Lower leg skin (tissue), 4 donors: ENCODE measurements at places on chromosomes 6 and 20.

DNA sequence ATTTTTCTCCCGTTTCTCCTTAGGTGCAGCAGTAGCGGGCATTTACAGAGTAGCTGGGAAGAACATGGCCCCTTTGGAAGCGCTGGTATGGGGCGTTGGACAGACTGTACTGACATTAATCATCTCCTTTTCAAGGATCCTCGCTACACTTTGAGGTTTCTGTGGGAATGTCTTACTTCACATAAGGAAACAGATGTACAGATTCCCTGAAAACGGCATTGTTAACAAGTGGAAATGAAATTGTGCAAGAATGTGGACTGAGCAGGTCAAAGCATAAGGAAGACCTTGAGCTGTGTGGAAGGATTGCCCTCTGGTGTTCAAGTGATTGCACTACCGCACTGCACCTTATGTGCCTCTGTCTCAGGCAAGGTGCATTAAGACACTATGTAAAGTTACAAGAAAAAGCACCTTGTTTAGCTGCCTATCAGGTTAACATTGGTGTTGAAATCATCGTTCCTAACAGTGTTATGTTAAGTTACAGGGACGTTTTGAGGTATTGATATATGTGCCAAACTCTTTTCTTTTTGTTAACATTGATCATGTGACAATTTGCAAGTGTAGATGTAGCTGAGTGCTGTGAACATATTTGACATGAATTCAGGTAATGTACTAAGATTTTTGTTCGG is 38.0 kb downstream of the TMEM170B start:
- DNase-seq: no peak

GRCh38 chr6:82783587-82784236 is 281.9 kb downstream of the UBE3D start:
- DNase-seq: no peak

DNA sequence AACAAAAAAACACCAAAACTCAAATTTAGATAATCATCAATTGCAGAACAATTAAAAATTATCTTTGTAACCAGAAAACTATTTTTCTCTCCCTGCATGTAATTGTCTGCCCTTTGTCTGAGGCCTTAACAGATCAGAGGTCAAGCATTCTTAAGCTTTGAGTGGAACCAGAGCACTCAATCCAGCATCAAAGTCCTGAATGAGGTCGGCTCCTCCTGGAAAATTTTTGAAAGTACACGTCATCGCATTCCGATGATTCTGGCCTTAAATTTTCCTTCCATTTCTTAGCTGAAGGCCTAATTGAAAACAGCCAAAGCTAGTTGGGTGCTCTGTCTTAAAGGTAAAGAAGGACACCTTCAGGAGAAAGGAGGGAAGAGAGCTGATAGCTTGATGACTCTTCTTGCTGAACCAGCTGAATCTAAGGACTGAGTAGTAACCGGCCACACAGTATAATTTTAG is 510.2 kb upstream of the SULF2 start:
- no peak for DNase-seq

- DNase-seq: no peak
Observed at GRCh38 chr6:11963756-11964500, 48.2 kb upstream of the HIVEP1 start.

- no peak for DNase-seq
Observed at GRCh38 chr6:101730954-101731353, 337.4 kb downstream of the GRIK2 start.

DNA sequence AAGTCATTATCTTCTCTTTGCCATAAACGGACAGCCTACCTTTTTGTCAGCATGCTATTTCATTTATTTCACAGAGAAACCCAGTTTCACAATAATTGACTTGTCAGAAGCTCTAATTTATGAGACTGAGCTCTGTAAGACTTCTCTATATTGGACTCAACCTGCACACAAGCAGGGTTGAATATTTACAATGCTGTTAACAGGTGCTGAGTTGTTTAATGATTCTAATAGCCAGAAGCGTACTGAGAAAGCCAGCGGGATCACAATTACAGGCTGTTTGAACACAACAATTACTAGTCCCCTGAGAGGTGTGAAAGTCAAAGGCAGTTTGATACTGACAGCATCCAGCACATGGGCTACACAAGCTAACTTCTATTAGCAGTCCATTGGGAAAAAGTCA is 128.2 kb upstream of the SIM1 start:
- no peak for DNase-seq

GRCh38 chr6:134607411-134607810 is 289.5 kb upstream of the SGK1 start:
- no peak for DNase-seq

- DNase-seq: no peak
Observed at GRCh38 chr6:51640021-51640420, 447.4 kb downstream of the PKHD1 start.

DNA sequence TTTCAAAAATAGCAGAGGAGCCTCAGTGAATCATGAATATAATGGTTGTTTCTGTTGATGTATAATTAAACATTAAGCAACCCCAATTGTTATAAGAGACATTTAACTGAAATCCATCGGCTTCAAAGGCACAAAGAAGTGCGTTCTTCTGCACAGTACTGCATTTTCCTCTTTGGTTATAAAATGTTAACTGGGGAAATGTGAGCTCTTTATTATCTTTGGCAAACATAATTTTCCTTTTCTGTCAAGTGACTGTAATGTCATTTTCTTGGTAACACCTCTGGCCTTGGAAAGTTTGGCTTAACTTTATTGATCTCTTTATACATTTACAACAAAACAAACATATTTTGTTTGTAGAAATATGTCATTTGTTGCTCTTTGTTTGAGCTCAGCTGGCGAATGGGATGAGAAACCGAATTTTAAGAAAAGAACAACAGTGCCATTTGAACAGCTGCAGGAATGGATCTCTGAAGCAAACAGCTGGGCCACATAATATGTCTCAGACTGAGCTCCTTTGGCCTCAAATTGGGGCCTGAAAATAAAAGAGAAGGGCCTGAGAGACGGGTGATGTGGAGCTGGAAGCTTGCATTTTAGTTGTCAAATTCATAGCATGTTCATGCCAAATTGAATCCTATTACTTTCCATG is 427.0 kb upstream of the SPTLC3 start:
- DNase-seq: no peak

DNA sequence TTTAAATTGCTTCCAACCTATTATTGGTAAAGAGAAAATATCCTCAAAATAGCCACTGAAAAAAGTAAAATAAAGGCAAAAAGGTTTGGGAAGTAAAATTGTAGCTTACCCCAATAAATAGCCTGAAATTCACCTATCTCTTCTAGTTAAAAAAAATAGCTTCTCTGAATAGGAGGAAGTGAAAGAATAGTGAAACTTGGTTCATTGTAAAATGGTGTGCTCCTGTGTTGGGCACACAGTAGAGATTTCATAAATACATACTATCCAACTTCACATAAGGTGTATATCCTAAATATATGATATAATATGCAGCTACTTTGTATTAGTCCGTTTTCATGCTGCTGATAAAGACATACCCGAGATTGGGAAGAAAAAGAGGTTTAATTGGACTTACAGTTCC is 45.3 kb downstream of the CDK19 start:
- DNase-seq: no peak

GRCh38 chr6:1593958-1594314 is 15.8 kb upstream of the FOXC1 start:
- DNase-seq: peak; percentile 73

DNA sequence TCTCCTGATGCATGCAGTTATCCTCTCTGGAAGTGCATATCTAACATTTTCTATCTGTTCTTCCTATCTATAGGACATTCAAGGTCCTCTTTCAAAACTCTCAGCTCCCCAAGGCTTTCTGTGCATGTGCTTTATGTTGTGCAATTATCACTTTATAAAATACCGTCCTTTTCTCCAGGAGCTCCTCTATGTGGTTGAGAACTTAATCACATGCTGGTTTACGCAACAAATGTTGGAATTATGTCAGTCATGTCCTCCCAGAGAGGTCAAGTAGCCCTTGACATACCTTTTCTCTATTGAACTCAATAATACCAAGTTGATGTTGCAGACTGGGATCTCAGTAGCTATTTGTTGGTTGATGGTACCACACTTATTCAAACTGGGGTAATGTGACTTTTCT is 388.4 kb downstream of the BTBD3 start:
- DNase-seq: no peak

- no peak for DNase-seq
Observed at GRCh38 chr6:142857233-142857761, 87.7 kb downstream of the HIVEP2 start.

DNA sequence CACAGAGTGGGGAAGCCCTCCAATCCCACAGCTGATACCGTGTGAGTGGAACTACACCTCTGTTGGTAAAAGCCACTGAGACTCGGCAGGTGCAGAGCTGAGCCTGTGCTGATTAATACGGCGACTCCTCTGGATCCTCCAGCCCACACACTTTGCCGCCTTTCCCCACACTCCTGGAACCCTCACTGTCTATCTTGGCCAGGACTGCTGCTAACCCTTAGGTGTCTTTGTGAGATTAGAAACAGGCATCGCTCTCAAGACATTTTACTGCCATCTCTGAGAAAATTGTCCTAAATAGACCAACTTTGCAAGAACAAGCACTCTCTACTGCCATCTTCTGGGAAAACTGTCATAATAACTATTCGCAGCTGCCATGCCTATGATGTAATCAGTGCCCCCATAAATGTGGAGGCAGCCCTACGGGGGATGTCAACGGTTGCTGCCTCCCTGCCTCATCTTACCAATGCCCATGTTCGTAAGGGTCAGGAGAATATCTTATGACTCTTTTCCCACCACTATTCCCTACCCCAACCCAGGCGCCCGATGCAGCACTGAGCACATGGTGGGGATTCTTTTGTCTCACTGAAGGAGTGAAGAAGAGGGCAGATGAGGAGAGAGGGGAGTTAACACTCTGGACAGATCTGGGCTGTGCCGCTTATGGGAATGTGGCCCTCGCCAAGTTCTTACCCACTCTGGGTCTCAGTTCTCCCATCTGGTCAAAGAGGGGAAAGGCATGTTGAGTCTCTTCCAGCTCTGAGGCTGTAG is 26.1 kb upstream of the KCNB1 start:
- no peak for DNase-seq

GRCh38 chr20:57613481-57613921 is 6.7 kb downstream of the ZBP1 start:
- no peak for DNase-seq

DNA sequence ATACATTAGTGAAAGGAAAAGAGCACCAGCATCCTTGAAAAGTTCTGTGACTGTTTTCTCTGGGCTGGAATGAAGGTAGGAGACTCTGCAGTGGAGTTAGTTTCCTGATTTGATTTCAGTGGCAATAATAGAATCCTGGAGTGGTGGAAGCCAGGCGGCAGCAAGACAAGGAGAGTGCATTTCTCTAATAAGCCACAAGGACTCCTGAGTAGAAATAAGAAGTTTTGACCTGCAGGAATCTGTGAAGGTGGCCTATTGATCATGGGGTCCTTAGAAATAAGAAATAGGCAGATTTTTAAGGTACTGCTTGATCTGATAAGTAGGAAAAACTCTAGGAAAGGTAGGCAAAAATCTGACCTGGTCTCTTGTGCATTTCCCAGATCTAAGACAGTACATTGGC is 68.4 kb upstream of the ELOVL5 start:
- no peak for DNase-seq

DNA sequence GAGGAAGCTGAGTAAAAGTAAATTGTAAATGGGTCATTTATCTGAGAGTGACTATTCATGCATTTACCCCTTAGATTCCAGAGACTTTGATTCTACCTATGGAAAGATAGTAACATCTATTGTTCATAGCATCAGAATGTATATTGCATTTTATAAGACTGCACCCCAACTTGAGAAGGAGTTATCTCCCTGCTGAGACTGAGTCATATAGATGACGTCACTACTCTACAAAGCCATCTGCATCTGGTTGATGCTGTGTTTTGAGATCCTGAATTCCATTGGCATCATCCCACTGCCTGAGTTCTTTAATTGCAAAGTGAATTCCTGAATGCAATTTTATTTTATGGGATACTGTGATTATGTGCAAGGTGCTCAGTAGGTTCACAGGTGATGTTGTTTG is 444.0 kb upstream of the SLC35B3 start:
- no peak for DNase-seq

GRCh38 chr6:41774841-41775240 is 4.9 kb downstream of the FRS3 start:
- DNase-seq: no peak

GRCh38 chr20:7990385-7990784 is 29.2 kb downstream of the TMX4 start:
- no peak for DNase-seq

- no peak for DNase-seq
Observed at GRCh38 chr20:61801857-61802442, 263.7 kb downstream of the TAF4 start.

DNA sequence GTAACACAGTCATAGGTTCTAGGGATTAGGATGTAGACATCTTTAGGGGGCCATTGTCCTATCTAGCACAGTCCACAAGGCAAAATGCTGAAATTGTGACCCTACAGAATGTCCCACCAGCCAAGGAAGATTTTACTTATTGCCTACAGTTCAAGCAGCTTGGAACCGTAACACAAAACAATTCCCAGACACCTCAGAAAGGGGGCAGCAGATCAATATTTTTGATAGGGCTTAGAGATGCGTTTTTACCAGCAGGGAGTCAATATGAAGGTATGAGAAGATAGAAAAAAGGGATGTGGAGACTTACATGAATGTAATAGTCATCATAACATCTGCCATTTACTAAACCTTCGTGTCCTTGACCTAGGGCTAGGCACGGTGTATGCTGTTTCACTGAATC is 81.0 kb downstream of the TMEM170B start:
- no peak for DNase-seq

DNA sequence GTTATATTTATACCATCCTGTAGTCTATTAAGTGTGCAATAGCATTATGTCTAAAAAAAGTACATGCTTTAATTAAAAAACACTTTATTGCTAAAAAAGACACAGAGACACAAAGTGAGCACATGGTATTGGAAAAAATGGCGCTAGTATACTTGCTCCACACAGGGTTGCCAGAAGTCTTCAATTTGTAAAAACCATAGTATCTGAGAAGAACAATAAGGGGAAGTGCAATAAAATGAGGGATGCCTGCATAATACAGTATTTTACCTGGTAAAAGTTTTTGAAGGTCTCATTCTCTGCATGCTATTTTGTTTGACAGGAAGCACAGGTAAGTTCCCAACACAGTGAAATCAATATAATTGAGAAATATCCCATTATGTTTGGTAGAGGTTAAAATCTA is 1.6 kb downstream of the NOX3 start:
- no peak for DNase-seq

GRCh38 chr6:12032783-12033573 is 20.9 kb downstream of the HIVEP1 start:
- no peak for DNase-seq

DNA sequence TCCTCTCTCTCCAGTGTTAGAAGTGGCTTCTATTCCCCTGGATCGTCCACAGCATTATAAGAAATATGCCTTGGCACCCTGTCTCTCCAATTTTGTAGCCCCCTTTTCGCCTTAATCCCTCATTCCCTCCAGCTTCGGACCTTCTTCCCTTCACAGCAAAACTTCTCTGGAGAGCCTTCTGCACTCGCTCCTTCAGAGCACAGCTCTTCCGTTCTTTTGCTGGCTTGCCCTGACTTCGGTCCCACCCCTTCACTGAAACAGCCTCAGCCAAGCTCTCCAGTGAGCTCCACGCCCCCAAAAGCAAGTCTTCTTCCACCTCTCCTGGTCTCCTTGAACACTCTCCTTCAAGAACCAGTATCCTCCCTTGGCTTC is 134.7 kb upstream of the RNF24 start:
- peak; percentile 70 for DNase-seq

- DNase-seq: no peak
Observed at GRCh38 chr6:33632558-33633039, 11.5 kb downstream of the ITPR3 start.
